ENCODE measurements at places on chromosomes 12 and 14.

- no peak for DNase-seq
Observed at GRCh38 chr12:13223179-13223804, 26.8 kb downstream of the EMP1 start.

DNA sequence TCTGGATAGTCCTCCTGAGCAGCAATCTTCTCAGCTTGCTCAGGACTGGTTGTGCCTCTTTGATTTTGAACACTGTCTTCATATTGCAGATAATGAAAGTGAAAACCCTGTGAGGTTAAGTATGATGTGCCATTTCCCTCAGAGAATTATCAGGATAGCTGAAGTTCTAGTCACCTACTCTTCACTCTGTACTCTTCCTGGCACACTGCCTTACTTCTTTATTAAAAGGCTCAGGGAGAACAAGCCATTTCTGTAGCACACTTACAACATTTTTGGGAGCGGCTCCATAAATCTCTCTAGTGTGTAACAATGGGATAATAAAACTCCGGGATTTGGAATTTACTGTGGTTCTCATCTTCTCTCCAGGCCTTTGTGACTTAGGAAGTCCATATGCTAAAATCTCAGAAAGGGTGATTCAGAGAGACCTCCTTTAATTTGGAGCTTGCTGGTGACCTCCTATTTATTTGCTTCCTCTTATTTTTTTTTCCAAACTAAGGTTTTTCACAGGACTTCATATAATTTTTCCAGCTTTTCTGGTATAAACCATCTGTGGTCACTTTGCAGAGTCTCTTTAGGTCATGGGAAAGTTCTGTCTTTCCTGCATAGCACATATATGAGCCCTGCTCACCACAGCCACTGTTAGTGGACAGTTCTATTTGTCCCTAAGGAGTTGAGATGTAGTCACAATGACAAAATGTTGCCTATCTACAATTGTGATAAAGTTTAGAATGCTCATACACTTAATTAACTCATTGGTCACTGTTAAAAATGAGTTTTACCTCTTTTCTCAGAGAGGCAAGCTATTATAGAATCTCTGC, 53.5 kb upstream of the LDHB start:
- DNase-seq: no peak

DNA sequence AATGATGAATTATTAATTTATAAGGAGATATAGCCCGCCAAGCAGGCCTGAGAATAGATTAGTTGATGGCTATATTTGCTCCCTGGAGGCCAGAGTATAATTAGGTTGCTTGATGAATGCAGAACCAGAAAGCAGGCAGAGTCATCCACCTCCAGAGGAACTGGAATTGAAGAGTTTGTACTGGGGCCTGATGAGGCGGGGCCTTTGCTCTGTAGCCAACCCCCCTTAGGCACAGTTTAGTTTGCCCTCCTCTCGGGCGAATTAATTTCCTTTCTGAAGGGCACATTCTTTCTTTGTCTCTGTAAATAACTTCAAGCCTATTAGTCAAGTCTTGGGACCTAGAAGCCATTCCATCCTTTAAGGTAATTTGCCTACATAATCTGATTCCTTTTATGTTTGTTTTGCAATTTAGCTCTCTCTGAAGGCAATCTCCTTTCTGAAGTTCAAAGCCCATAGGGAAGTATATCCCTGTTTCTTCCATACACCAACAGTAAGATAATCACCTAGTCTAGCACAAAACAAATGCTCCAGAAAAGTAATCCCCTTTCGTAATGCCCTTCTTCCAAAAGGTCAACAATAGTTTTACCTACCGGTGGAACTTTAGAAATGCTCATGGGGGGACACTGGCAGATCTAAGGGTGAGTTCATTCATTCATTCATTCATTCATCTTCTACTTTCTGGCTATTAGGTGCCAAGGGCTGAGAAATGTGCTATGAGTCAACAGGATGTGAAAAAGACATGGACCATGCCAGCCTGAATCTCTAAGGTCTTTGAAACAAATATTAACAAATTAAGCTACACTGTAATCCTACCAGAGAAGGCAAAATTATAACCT, 84.8 kb upstream of the NUDT4 start:
- DNase-seq: no peak

DNA sequence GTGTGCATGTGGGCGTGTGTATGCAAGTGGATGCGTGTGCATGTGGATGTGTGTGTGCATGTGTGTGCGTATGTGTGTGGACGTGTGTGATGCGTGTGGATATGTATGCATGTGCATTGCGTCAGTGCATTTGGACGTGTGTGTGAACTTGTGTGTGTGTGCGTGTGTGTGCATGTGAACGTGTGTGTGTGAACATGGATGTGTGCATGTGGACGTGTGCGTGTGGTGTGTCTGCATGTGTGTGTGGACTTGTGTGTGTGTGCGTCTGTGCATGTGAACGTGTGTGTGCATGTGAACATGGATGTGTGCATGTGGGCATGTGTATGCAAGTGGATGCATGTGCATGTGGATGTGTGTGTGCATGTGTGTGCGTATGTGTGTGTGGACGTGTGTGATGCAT, 34.4 kb upstream of the FBRSL1 start:
- DNase-seq: no peak

DNA sequence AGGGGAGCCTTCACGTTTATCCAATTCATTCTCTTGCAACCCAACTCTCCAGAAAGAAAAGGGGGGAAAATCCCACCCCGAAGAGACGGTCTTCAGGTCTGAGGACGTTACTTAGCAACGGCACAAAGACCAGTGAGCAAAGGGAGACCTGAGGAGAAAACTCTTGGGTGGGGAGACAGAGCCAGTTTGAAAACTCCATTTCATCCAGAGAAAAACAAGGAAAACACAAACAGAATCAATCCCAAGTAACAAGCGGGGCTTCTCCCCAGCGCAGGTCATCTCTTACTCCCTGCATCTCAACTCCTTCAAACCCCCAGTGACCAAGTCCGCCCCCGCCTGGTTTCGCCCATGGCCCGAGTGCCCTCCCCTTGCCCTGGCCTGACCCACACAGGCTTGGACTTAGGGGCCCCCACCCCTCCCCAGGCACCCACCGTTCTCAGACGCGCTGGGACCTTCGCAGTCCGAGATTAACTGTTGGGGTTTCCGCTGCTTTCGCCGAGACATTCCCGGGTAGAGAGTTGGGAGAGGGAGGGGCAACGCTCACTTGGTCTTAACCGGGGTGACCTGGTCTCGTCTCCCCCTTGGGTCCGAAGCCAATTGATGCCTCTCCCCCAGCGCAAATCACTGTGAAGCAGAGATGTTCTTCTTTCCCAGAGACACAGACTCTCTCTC, 10.4 kb upstream of the SALL2 start:
- no peak for DNase-seq

DNA sequence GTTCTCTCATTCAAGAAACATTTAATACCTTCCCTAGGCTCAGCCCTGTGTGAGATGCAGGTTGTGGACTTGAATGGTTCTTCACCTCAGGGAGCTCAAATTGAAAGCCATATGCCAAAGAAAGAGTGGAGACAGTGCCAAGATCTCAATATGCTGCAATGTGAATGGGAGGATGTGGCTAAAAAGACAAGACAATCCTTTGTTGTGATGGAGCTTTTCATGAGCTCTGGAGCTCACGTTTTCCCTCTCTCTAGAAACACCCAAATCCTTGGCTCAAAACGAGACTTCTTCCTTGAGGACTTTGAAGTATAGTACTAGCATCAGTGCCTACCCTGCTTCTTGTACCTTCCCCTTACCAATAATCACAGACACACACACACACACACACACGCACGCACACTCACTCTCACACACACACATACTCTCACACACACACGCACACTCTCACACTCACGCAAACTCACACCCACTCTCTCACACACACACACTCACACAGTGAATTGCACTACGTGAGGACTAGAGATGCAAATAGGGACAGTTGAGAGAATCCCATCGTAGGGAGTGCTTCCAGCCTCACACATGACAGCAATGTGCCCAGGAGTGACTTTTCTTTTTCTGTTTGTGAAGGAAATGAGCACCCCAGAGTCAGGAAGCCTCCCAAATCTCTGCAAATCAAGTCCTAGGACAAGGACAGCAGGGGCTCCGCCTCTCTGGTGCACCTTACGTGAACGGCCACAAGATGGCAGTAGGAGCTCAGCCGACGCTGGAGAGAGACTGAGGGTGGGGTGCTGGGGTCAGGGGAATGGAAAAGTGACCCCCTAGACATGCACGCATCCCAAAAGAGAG, 231.4 kb downstream of the PCNX1 start:
- peak; percentile 39 for DNase-seq

- no peak for DNase-seq
Observed at GRCh38 chr14:84468153-84468552, 1061.8 kb upstream of the FLRT2 start.

DNA sequence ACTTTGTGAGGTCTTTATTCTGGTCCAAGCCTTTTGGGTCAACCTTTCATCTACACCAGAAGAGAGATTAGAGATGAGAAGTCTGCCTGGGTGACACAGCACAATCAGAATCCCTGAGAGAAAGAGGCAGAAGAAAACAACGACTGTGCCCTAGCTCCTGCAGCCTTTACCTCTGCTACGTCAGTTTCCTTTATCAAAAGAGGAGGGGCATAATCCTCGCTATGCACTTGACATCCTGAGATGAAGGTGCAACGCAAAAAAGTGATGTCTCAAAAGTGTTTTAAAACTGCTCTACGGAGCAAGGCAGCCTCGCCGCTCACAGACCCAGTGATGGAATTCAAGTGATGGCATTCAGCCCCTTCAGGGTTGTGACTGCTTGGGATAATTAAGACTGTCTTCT, 21.7 kb downstream of the ZDHHC22 start:
- DNase-seq: no peak

- DNase-seq: no peak
Observed at GRCh38 chr14:103703433-103704385, 11.5 kb downstream of the XRCC3 start.

- no peak for DNase-seq
Observed at GRCh38 chr12:65500091-65500900, 221.8 kb downstream of the MSRB3 start.

Measured in NCI-H2081 (cell line).